ENCODE measurements at places on chromosomes 1 and 21.

GRCh38 chr1:216459651-216460207 lies 36.5 kb upstream of the USH2A start:
- DNase-seq = no peak

DNA sequence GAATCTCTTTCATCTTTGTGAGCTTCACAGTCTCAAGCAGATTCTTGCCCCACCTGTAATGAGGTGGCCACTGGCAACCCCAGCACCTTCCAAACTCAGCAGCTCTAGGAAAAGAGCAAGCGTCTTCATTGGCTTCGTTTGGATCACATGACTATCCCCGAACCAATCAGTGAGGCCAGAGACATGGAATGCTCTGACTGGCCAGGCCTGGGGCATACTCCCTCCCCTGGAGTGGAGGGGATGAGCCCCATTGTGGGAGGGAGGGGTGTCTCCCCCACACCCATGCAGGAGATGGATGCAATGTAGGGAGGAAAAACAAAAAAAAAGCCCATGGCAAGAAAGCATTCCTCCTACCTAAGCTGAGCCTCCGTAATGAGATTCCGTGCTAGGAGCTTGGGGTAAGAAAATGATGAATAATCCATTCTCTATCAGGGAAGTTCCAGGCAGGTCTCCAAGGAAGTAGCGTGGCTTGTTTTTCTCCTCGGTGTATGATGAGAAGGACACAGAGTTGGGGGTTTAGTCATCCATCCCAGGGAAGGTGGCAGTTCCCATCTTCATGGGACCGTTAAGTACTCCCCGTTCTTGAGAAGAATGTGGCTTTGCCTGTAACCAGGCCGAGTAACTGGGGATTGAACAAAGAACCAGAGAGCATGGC lies 32.7 kb downstream of the FHAD1 start:
- DNase-seq = no peak

DNA sequence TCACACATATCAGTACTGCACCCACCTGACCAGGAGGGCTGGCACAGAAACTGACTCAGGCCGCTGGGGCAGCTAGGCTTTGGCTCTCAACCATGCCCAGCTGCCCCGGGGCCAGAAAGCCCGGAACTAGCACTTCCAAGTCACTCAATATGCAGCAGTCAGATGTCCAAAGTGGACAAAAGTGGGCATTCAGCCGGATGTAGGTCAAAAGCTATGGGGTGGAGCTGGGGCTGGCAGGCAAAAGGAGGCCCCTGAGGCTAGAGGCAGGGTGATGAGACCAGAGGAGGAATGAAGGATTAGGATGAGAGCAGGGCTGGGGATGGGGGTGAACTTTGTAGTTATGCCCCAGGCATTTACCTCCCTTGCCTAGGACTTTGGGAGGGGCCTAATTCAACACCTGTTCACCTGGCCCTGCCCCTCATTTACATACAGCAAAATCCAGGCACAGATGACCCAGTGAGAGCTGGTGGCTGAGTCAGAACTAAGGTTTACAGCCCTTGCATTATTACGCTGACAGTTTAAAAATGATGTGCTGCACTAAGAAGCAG lies 30.7 kb upstream of the EDN2 start:
- peak; percentile 64 for DNase-seq

- no peak for DNase-seq
Measured at GRCh38 chr1:200217703-200218102, 190.2 kb downstream of the NR5A2 start.

DNA sequence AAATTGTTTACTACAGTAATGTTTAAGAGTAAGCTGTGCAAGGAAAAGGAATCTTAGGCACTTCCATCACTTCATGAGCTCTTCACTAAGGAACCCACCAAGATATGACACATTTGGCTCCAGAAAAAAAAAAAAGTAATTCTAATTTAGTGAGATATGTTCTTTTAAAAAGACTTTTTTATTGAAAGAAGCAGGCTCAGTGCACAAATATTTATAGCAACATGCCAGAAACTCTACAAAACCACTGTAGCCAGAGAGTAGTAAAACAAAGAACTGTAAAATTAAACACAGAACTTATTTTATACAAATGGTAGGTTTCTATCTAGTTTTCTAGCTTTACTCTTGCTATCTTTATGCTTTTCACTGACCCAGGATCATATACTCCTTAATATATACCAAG lies 434.6 kb upstream of the ADGRL2 start:
- DNase-seq = no peak

DNA sequence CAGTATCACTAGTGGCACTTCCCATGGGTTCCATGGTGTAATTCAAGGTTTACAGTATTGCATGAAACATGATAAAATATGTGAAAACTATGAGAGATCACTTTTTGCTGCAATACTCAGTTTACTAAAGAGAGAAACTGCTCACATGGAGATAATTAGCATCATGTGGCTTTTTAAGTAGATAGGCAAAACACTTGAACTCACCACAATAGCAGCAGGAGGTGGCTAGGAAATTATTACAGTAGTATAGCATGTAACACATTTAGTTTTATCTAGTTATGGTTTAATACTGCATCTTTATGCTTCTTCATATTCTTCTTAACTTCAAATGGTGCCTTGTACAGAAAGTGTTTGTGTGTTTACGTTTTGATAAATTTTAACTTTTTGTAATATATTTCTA lies 698.5 kb upstream of the BRINP3 start:
- no peak for DNase-seq

DNA sequence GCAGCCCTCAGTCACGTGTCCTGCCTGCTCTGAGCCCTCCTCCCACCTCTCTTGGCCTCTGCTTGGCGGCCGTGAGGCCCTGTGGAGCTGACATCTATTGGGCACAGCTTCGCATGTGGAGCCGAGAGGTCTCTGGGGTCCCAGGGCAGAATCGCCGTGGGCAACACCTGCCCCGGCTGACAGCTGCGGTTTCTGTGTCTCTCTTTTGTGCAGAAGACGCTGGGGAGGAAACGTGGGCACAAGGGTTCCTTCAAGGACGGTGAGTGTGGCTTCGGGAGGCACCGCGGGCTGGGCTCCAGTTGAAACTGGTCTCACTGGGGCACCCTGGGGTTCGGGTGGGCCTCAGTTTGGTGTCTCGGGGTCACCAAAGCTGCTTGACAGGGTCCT lies 11.5 kb downstream of the ARHGEF16 start:
- DNase-seq = no peak

DNA sequence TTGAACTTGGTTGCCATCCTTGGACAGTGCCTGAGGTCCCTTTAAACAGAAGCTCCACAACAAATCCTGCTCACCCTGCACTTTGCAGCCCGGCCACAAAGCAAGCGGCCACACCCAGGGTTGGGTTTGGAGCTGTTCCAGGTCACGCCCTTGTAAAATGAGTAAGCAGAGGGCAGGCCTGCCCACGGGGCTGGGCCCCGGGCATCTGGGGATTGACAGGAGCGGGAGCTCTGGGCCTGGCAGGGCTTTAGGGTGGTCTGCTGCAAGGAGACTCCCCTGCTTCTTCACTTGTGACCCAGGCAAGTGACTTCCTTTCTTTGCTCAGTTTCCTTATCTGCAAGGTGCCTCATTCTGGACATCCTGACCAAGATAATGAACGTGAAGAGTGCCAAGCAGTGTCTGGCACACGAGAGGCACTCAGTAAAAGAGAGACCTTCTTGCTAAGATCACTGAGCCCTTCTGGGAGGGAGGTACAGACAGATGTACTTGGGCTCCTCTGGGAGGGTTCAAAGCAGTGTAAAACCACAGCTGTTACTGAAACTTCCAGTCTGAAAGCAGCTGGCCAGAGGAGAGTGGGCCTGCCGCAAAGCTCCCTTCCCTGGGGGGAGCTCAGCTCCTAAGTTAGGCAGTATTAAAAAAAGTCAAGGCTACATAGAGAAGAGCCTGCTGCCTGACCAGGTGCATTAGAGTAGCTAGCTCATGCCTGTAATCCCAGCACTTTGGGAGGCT lies 2.6 kb downstream of the E2F2 start:
- DNase-seq = peak; percentile 92

DNA sequence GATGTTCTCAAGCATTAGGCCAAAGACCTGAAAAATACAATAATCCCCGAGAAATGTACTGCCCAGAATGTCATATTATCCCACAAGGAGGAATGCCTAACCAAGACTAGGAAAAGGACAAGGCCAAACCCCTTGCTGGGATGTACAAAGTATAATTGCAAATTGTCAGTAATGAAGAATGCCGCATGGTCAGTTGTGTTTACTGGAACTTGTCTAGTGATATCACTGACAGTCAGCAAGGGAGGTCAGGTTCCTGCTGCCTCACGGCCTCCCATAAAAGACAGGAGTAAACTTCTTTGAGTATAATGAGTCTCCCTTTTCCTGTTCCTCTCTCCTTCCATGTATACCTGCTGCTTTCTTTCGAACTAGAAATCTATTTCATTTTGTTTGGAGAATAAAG lies 222.8 kb downstream of the RHOU start:
- DNase-seq = no peak

- peak; percentile 21 for DNase-seq
Measured at GRCh38 chr1:215076322-215076721, 6.2 kb upstream of the KCNK2 start.

GRCh38 chr1:245319094-245319493 lies 164.3 kb downstream of the KIF26B start:
- no peak for DNase-seq

GRCh38 chr1:171966426-171967220 lies 125.3 kb downstream of the DNM3 start:
- DNase-seq = no peak

GRCh38 chr1:116751146-116751545 lies 3.1 kb upstream of the CD2 start:
- no peak for DNase-seq

DNA sequence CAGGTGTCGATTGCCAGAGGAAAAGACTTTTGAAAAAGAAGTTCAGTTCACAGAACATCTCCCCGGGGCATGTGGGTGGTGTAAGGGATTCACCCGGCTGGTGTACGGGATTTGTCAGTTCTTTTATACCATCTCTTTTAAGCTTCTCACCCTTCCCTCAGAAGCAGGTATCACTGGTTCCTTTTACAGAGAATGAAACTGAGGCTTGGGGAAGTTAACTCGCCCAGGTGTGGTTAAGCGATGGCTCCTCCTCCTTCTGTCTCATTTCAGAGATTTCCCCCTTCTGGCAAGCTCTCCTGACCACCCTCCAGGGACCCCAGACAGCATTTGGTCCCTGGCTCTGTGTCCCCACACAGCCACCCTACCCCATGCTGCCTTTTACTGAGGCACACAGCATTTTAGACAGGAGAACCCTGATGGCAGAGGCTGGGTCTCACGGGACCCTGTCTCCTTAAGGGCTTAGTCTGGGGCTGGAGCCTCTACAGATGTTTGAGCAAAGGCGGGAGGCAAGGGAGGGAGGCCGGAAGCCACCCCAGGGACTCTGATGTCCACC lies 2.8 kb upstream of the ECE1 start:
- no peak for DNase-seq

DNA sequence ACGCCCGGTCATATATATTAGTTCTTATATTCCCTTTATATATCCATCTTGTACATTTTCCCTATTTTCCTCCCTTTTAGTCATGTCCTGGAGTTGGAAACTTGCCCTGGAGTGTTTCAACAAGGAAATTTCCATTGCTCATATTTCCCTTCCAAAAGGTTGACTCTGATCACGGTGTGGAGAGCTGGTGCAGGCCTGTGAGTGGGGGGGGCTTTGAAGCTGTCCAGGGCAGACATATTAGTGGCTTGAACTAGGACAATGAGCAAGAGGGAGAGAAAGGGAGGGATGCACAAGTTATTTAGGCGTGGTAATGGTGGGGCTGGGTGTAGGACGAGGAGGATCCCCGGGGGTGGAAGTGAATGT lies 30.4 kb upstream of the TMEM61 start:
- DNase-seq = no peak

DNA sequence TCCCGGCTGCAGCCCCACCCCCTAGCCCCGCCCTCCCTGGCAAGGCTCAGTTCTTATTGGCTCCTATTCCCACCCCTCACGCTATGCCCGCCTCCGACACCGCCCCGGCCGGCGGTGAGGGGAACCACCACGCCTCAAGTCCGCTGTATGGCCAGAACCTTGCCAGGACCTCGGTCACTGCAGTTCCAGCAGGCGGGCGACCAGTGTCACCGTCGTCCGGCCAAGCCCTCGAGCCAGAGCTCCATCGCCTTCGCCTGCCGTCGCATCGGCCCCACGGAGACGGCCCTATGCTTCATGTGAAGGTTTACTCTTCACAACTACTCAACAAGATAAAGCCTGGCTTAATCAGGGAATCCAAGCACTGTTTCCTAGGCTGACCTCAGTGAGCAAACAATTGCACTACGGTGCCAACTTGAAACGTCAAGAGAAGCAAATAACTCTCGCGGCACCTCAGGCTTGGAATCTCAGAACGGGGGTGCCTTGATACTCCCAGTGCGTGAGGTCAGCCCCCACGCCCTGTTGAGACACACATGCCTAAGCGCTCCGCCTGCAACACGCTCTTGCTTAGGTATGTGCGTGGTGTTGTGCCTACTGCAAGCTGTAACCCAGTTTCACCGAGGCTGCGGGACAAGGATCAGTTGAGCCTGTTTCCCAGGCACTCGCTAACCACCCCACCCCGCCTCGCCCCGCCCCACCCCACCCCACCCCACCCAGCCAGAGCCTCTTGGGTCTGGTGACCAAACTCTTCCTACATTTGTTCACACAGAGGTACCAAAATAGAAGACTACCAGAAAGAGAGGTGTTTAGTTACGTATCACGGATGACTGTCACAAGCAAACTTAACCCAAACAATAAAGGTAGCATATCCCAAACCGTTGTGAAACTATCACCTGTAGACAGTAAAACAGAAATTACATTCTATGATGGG lies 498 bp upstream of the DENND2C start:
- DNase-seq = peak; percentile 96

GRCh38 chr1:224761245-224761644 lies 145.1 kb downstream of the CNIH3 start:
- DNase-seq = no peak

- no peak for DNase-seq
Measured at GRCh38 chr1:6082430-6082971, 36.8 kb downstream of the KCNAB2 start.
